Psoas muscle (tissue), 8 donors: ENCODE measurements at places on chromosomes 13 and 19. TPM values are rescaled to one million over a fixed set of nuclear protein-coding genes. Genes with fewer than 3 reads are reported as not detected.

Gene SETDB2
- 5.4 TPM for polyA plus RNA-seq

Gene NLRP12
- polyA plus RNA-seq, result 0.04 TPM

Gene UQCRFS1
- 208 TPM for polyA plus RNA-seq

Gene CYP2B6
- not detected for polyA plus RNA-seq

Gene STOML3
- polyA plus RNA-seq, result not detected

Gene NMRK2
- polyA plus RNA-seq, result 602 TPM

Gene ZNF99
- not detected for polyA plus RNA-seq

Gene NLRP4
- polyA plus RNA-seq, result not detected

Gene MYPOP
- 20.7 TPM for polyA plus RNA-seq

Gene ZNF442
- polyA plus RNA-seq, result 0.13 TPM

Gene ARHGAP45
- 1.8 TPM for polyA plus RNA-seq

Gene ZNF835
- 0.78 TPM for polyA plus RNA-seq
